Stimulated activated CD4-positive, alpha-beta T cell treated with anti-CD3 and anti-CD28 coated beads, TNF-alpha, amount 100 ng/mL, for 1 hour (primary cell): ENCODE measurements at places on chromosomes 4 and X.

DNA sequence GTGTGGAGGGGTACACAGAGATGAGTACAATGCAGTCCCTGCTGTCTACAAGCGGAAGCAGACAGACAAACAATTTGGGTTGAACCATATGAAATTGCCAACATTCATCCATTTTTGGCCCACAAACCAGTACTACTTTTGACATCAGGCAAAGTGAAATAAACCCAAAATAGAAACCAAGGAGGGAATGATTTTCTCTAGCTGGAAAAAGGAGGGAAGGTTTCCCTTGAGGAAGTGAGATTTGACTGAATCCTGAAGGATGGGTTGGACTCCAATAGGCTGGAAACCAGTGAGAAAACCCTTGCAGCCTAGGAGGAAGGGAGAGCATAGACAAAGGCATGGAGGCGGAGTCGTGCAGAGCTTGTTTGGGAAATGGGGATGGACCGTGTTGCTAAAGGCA lies 63.5 kb upstream of the PJA1 start:
- DNase-seq = no peak

DNA sequence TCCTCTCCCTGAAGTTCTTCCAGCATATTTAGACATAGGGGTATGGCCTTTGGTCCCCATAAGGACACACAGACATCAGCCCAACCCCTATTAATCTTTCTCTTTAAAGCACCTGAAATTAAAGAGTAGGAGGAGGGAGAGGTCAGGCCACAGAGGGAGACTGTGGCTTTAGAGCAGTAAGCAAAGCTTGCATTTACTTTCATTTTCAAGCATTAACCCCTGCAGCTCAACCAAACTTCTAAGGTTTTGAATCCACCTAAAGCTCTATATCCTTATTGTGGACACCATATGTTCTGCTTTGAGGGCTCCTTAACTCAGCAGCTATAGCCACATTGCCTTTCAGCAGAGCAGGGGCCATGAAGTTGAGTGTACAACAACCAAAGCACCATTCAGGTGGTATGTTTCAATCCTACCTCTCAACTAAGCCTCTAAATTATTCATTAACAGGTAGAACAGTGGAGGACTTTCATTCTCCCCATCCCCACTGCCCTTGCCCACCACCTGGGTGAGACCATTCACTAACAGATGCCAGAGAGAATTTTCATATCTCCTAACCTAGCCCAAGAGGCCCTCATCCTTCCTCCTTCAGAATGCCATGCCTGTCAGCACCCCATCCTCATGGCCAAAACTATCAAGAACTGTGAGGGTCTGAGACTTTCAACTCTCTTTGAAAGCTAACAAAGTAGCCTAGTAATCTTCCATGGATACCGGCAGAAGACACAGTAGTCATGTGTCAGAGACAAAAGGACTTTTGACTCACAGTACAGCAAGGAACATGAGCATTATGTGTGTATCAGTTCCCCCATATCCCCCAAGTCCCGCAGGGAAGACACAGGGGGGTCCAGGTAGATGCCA lies 20.8 kb downstream of the LIN54 start:
- no peak for DNase-seq

GRCh38 chr4:1786544-1787362 lies 6.3 kb upstream of the FGFR3 start:
- no peak for DNase-seq

GRCh38 chr4:702618-703048 lies 3.0 kb upstream of the PCGF3 start:
- DNase-seq = no peak

GRCh38 chrX:24294619-24295018 lies 19.2 kb downstream of the SUPT20HL2 start:
- peak; percentile 0 for DNase-seq

- no peak for DNase-seq
Observed at GRCh38 chr4:37389967-37390580, 145.5 kb downstream of the NWD2 start.

GRCh38 chr4:3769642-3770184 lies 3.5 kb downstream of the ADRA2C start:
- no peak for DNase-seq
